ENCODE measurements at places on chromosomes 5 and 9. TPM values are rescaled to one million over a fixed set of nuclear protein-coding genes. Genes with fewer than 3 reads are reported as not detected.

The IFNA13 gene
- total RNA-seq = 0.52 TPM

The KIAA0825 gene
- total RNA-seq = 5.2 TPM

The ACSL6 gene
- total RNA-seq = 3.1 TPM

The OTP gene
- not detected for total RNA-seq

The NTNG2 gene
- total RNA-seq = under 0.01 TPM

The MRPS2 gene
- total RNA-seq = 6.8 TPM

The MLANA gene
- not detected for total RNA-seq

The DIPK1B gene
- 11.0 TPM for total RNA-seq

The PNPLA7 gene
- total RNA-seq = 1.0 TPM

The STK32A gene
- 1.0 TPM for total RNA-seq

The SLC6A3 gene
- total RNA-seq = not detected

The CSF1R gene
- total RNA-seq = 31.3 TPM

The MTMR12 gene
- total RNA-seq = 15.1 TPM

The RASGRF2 gene
- 1.0 TPM for total RNA-seq

The ADAMTS16 gene
- 5.7 TPM for total RNA-seq

The AQP7 gene
- total RNA-seq = 6.3 TPM

The FST gene
- total RNA-seq = 24.5 TPM

The ZFP2 gene
- total RNA-seq = 1.6 TPM

The OMD gene
- total RNA-seq = 4.7 TPM

The LRRC19 gene
- total RNA-seq = not detected

The C9orf85 gene
- 18.3 TPM for total RNA-seq

The UHRF2 gene
- total RNA-seq = 53.8 TPM

The ARL14EPL gene
- not detected for total RNA-seq

The SPINK7 gene
- not detected for total RNA-seq

The C7 gene
- total RNA-seq = 15.1 TPM

The FAM114A2 gene
- total RNA-seq = 22.4 TPM
